ENCODE measurements at places on chromosomes 12 and 14. TPM values are rescaled to one million over a fixed set of nuclear protein-coding genes. Genes with fewer than 3 reads are reported as not detected.

TMPRSS12 gene
- not detected for total RNA-seq

DBX2 gene
- not detected for total RNA-seq

ZFYVE21 gene
- total RNA-seq, result 77.4 TPM

CCDC38 gene
- under 0.01 TPM for total RNA-seq

EIF2S3B gene
- 4.9 TPM for total RNA-seq

RNF41 gene
- total RNA-seq, result 125 TPM

BHLHE41 gene
- total RNA-seq, result 1.6 TPM

COX8C gene
- not detected for total RNA-seq

DAZAP2 gene
- 145 TPM for total RNA-seq

CEBPE gene
- total RNA-seq, result not detected

TRAFD1 gene
- 31.7 TPM for total RNA-seq

SRRM4 gene
- total RNA-seq, result not detected

KRT82 gene
- not detected for total RNA-seq

DLK1 gene
- total RNA-seq, result not detected

CD69 gene
- total RNA-seq, result not detected

OVCH1 gene
- 0.13 TPM for total RNA-seq

ZDHHC17 gene
- total RNA-seq, result 50.5 TPM

KCNC2 gene
- not detected for total RNA-seq

TEP1 gene
- total RNA-seq, result 18.0 TPM

RIMBP2 gene
- not detected for total RNA-seq

TMCC3 gene
- total RNA-seq, result 0.11 TPM

SPX gene
- total RNA-seq, result 0.63 TPM

KERA gene
- total RNA-seq, result not detected

SALL2 gene
- 2.7 TPM for total RNA-seq

STAT6 gene
- total RNA-seq, result 103 TPM

ANGEL1 gene
- total RNA-seq, result 7.3 TPM

TEX22 gene
- total RNA-seq, result 0.43 TPM

ABHD12B gene
- not detected for total RNA-seq

KRT73 gene
- total RNA-seq, result not detected

SLC6A15 gene
- total RNA-seq, result 2.6 TPM

FSCB gene
- not detected for total RNA-seq

GALNT8 gene
- not detected for total RNA-seq

PLCZ1 gene
- total RNA-seq, result not detected

INHBC gene
- not detected for total RNA-seq

POP5 gene
- total RNA-seq, result 20.1 TPM

CLEC2B gene
- total RNA-seq, result 7.2 TPM

AKT1 gene
- 164 TPM for total RNA-seq

LRP1-AS gene
- total RNA-seq, result not detected

FGF6 gene
- not detected for total RNA-seq

SLC7A8 gene
- 6.7 TPM for total RNA-seq

CDKN1B gene
- total RNA-seq, result 27.9 TPM

RNASE2 gene
- total RNA-seq, result not detected

SLC22A17 gene
- total RNA-seq, result 32.8 TPM

GUCY2C gene
- not detected for total RNA-seq

WNT5B gene
- 529 TPM for total RNA-seq

KCNK13 gene
- total RNA-seq, result not detected

ASCL1 gene
- not detected for total RNA-seq

MAP3K9 gene
- total RNA-seq, result not detected

GDF3 gene
- not detected for total RNA-seq
